ENCODE measurements at places on chromosomes 12 and 14. TPM values are rescaled to one million over a fixed set of nuclear protein-coding genes. Genes with fewer than 3 reads are reported as not detected.

BRI3BP gene
- total RNA-seq, result 20.7 TPM

DNA sequence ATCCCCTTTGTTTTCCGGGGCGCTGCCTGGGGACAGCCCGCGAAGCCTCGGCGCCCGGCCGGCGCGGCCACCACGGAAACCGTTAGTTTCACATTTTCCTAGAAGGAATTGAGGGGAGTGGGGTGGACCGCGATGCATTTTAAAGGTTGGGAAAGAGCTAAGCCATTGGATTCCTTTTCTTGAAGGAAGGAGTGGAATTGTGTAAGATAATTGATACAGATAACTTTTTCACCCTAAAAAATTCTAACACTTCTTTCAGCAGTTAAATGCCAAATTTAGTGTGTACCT is 137.1 kb downstream of the MON2 start:
- H3K27ac ChIP-seq, result peak overlapping the region; percentile 98
- H3K27me3 ChIP-seq, result no peaks in the 10 kb centered on the region
- no peaks in the 10 kb centered on the region for H3K36me3 ChIP-seq

PLCZ1 gene
- not detected for total RNA-seq

ASCL1 gene
- not detected for total RNA-seq

PRH2 gene
- total RNA-seq, result not detected

CLEC4E gene
- not detected for total RNA-seq

RNASE3 gene
- not detected for total RNA-seq

DNA sequence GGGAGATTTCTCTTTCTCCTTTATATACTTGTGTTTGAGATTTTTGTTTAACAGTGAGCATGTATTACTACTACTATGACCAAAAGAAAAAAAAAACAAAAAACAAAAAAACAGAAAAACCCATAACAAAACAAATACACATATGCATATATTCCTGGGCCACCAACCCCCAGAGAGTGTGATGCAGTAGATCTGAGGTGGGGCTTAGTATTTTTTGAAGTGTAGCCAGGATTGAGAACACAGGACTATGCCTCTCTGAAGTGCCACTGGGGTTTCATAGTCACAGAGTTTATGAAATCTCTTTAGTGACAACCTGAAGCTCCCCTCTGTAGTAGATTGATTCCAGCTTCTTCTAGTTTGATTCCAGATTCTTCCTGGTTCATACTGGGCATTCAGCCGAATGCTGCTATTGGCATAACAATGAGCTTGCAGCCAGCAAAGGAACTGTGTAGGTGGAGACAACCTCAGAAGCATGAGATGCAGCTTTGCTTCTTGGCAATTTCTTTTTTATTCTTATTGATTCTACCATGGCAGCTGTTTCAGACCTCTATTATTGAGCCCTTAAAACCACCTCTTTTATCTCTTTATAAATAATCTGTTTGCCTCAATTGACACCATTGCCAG is 15.5 kb upstream of the ANO4 start:
- no peak overlapping the region for H3K27ac ChIP-seq
- no peaks in the 10 kb centered on the region for H3K4me1 ChIP-seq
- H3K27me3 ChIP-seq, result no peaks in the 10 kb centered on the region
- no peaks in the 10 kb centered on the region for H3K36me3 ChIP-seq
- no peak for DNase-seq

- no peak overlapping the region for H3K27ac ChIP-seq
- H3K27me3 ChIP-seq, result no peaks in the 10 kb centered on the region
- H3K4me1 ChIP-seq, result no peaks in the 10 kb centered on the region
- no peak for DNase-seq
- H3K36me3 ChIP-seq, result no peaks in the 10 kb centered on the region
Measured at GRCh38 chr12:28865776-28866175, 283.3 kb upstream of the FAR2 start.

GRCh38 chr14:97116546-97116945 is 319.4 kb downstream of the VRK1 start:
- DNase-seq, result no peak
- H3K27me3 ChIP-seq, result no peaks in the 10 kb centered on the region
- H3K4me3 ChIP-seq, result no peak overlapping the region
- no peak overlapping the region for H3K27ac ChIP-seq
- no peaks in the 10 kb centered on the region for H3K4me1 ChIP-seq

- H3K36me3 ChIP-seq, result no peaks in the 10 kb centered on the region
- no peak overlapping the region for H3K4me3 ChIP-seq
- H3K27me3 ChIP-seq, result no peaks in the 10 kb centered on the region
- no peak for DNase-seq
Measured at GRCh38 chr12:89507015-89507824, 17.4 kb downstream of the GALNT4 start.

KRT79 gene
- total RNA-seq, result not detected

DNA sequence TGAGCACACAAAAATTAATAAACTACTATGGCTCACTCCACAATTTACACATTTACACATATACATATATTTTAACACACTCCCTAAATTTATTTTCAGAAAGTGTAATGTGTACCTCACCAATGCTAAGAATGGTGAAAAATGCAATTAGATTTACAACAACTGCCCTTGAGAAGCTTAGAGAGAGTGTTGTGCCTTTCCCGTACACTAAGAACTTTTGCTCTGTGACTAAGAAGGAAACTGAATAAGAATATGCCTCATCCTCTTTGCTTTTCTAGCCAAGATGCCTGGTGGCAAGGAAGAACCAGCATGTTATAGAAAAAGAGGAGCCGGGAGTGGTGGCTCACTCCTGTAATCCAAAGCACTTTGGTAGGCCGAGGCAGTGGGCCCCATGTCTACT is 62.3 kb downstream of the SINHCAF start:
- no peaks in the 10 kb centered on the region for H3K36me3 ChIP-seq
- no peak overlapping the region for H3K4me3 ChIP-seq
- H3K27me3 ChIP-seq, result no peaks in the 10 kb centered on the region
- H3K27ac ChIP-seq, result no peak overlapping the region
- no peak for DNase-seq

GRCh38 chr12:107632246-107632645 is 53.4 kb upstream of the PWP1 start:
- H3K36me3 ChIP-seq, result no peaks in the 10 kb centered on the region
- H3K27ac ChIP-seq, result no peak overlapping the region
- H3K27me3 ChIP-seq, result no peaks in the 10 kb centered on the region

- no peaks in the 10 kb centered on the region for H3K27me3 ChIP-seq
- H3K36me3 ChIP-seq, result no peaks in the 10 kb centered on the region
- peak; percentile 57 for DNase-seq
- H3K27ac ChIP-seq, result peak overlapping the region; percentile 89
Measured at GRCh38 chr12:106030210-106031071, 108.3 kb downstream of the NUAK1 start.

GRCh38 chr12:2054091-2055018 is 1.6 kb downstream of the CACNA1C start:
- H3K4me1 ChIP-seq, result no peaks in the 10 kb centered on the region
- H3K27ac ChIP-seq, result no peak overlapping the region
- no peak for DNase-seq
- H3K36me3 ChIP-seq, result no peaks in the 10 kb centered on the region
- no peak overlapping the region for H3K4me3 ChIP-seq

DNA sequence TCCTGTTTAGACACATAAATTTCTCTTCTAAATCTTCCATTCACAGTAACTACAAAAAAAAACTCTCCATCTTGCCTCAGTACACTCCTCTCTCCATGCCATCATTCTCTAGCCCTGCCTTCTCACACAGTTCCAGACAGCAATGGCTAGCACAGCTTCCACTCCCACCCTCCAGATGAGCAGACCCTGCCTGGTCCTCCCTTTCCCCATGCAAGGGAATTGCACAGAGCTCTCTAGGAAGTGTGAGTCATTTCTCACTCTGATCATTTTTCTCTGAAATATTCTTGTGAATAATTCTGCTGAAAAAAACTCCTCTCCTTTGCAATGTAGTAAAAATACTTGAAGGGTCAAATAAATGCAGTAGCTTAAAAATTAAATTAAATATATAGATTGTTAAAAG is 170.6 kb downstream of the BMP4 start:
- no peak overlapping the region for H3K27ac ChIP-seq
- H3K27me3 ChIP-seq, result no peaks in the 10 kb centered on the region
- H3K4me1 ChIP-seq, result peaks cover 2% of the 10 kb centered on the region
- DNase-seq, result no peak
- H3K4me3 ChIP-seq, result no peak overlapping the region
- H3K36me3 ChIP-seq, result no peaks in the 10 kb centered on the region

- no peak overlapping the region for H3K4me3 ChIP-seq
- DNase-seq, result no peak
- H3K4me1 ChIP-seq, result peaks cover 19% of the 10 kb centered on the region
- H3K27ac ChIP-seq, result no peak overlapping the region
- no peaks in the 10 kb centered on the region for H3K36me3 ChIP-seq
- no peaks in the 10 kb centered on the region for H3K27me3 ChIP-seq
Measured at GRCh38 chr12:29883941-29884554, 100.3 kb upstream of the TMTC1 start.

PTPN21 gene
- total RNA-seq, result 12.6 TPM

DNA sequence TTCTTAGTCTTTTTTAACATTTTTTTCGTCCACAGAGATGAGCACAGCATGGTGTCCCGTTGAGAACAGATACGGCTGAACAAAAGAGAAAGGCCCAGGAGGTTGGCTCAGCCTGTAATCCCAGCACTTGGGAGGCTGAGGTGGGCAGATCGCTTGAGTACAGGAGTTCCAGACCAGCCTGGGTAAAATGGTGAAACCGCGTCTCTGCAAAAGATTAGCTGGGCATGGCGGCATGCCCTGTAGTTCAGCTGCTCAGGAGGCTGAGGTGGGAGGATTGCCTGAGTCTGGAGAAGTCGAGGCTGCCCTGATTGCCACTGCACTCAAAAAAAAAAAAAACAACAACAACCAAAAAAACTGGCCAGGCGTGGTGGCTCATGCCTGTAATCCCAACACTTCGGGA is 5.9 kb upstream of the EP400 start:
- no peaks in the 10 kb centered on the region for H3K4me1 ChIP-seq
- no peak overlapping the region for H3K27ac ChIP-seq
- no peak for DNase-seq
- H3K36me3 ChIP-seq, result peaks cover 31% of the 10 kb centered on the region

DNA sequence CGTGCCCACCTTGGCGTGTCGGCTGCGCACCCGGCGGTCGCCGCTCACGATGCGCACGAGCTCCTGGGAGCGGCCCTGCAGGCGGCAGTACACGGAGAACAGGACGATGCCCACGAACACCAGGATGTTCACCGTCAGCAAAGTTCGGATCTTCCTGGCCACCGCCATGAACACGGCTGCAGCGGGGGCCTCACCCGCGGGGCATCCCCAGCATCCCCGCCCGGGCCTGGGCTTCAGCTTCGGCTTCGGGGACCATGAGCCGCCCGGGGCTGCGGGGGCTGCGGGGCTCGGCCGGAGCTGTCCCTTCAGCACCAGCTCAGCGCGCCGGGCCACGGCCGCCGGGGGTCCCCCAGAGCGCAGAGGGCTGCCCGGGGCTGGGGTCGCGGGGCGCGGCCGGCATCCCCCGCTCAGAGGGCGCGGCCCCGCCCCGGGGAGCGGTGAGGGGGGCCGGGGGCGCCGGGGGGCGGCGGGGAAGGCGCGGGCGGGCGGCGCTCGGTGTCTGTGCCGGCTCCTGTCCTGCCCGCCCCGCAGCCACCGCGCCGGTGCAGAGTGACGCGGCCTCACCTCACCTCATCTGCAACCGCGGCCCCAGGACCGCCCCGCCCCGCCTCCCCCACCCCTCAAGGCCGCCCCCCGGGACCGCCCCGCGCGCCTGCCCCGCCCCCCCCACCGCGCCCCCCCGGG is at the start of gene GALNT9:
Gene GALNT9 (minus strand): TSS at position 554 of the 684 bp plus-strand sequence. CDS start 386 bp downstream, at position 168.
- H3K27ac ChIP-seq, result no peak within 1 kb of the TSS
- H3K36me3 ChIP-seq, result no peaks in the 10 kb centered on the region
- no peak for DNase-seq
- no peaks in the 10 kb centered on the region for H3K4me1 ChIP-seq
- no peaks in the 10 kb centered on the region for H3K27me3 ChIP-seq

- H3K27ac ChIP-seq, result no peak overlapping the region
- no peak overlapping the region for H3K4me3 ChIP-seq
- no peaks in the 10 kb centered on the region for H3K36me3 ChIP-seq
- no peak for DNase-seq
Measured at GRCh38 chr12:52356762-52357580, 10.3 kb downstream of the KRT85 start.

- no peaks in the 10 kb centered on the region for H3K4me1 ChIP-seq
- H3K27ac ChIP-seq, result no peak overlapping the region
- no peaks in the 10 kb centered on the region for H3K27me3 ChIP-seq
- no peak for DNase-seq
- no peaks in the 10 kb centered on the region for H3K36me3 ChIP-seq
Measured at GRCh38 chr14:79971330-79971729, 240.0 kb downstream of the DIO2 start.

HOTAIR gene
- total RNA-seq, result 1.5 TPM

DNA sequence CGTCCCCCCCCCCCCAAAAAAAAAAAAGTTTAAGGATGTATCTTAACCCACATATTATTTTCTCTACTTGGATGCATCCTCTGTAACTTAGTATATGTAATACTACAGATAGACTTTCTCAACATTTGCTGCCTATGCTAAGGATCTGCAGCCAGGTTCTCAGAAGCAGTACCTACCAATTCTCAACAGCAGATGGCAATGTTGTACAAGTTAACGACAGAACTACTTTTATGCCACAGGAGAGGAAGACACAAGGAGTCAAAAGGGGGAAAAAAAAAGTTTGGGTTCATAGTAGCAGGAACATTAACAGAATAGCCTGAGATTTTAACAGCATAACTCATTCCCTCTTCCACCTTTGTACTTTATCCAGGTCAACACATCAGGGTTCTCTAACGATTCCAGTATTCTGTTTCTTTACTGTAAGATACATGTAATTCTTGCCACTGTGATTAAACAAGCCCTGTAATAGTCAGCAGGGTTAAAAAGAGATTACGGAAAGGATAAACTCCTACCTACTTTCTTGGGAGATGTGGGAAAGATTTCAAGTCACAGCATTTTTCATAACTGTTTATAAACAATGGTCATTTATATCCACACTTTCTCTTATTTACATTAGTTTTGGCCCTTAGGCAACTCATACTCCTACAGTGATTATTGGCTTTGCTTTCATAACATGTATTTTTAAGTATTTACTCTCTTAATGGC is 5.7 kb upstream of the NEK9 start:
- no peaks in the 10 kb centered on the region for H3K27me3 ChIP-seq
- H3K36me3 ChIP-seq, result peaks cover 16% of the 10 kb centered on the region
- no peaks in the 10 kb centered on the region for H3K4me1 ChIP-seq
- no peak overlapping the region for H3K4me3 ChIP-seq

- peak overlapping the region; percentile 95 for H3K27ac ChIP-seq
- H3K36me3 ChIP-seq, result no peaks in the 10 kb centered on the region
- H3K27me3 ChIP-seq, result no peaks in the 10 kb centered on the region
Measured at GRCh38 chr14:74571441-74571841, 40.6 kb downstream of the LTBP2 start.

- no peak for DNase-seq
- H3K27ac ChIP-seq, result no peak overlapping the region
- H3K4me3 ChIP-seq, result no peak overlapping the region
Measured at GRCh38 chr12:73383584-73384222, 1111.5 kb downstream of the TRHDE start.

- no peak for DNase-seq
- H3K36me3 ChIP-seq, result no peaks in the 10 kb centered on the region
- no peak overlapping the region for H3K27ac ChIP-seq
Measured at GRCh38 chr14:73386342-73386741, 72.0 kb downstream of the NUMB start.

GRCh38 chr12:116121453-116121871 is 156.0 kb downstream of the MED13L start:
- H3K27ac ChIP-seq, result peak overlapping the region; percentile 99
- H3K27me3 ChIP-seq, result no peaks in the 10 kb centered on the region
- no peak overlapping the region for H3K4me3 ChIP-seq

Data from SJCRH30 (cell line).